Omental fat pad (tissue), 4 donors: ENCODE measurements at places on chromosomes 2 and 18.

DNA sequence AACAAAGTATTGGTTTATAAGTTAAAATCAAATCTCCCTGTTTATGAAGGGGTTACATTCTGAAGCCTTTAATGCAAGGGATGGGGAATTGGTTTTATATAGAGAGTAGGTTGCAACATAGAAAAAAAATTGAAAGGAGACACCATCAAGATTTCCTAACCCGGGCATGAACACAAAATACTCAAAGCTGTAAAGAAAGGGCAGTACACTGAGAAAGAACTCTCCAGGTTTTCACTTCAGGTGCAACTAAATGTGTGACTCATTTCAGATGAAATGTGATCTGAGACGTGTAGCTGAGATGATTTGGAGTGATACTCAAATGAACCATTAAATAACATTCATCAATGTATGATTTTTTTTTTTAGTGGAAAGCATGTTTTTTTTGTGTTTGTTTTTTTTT lies 43.6 kb downstream of the SANBR start:
- DNase-seq = no peak

DNA sequence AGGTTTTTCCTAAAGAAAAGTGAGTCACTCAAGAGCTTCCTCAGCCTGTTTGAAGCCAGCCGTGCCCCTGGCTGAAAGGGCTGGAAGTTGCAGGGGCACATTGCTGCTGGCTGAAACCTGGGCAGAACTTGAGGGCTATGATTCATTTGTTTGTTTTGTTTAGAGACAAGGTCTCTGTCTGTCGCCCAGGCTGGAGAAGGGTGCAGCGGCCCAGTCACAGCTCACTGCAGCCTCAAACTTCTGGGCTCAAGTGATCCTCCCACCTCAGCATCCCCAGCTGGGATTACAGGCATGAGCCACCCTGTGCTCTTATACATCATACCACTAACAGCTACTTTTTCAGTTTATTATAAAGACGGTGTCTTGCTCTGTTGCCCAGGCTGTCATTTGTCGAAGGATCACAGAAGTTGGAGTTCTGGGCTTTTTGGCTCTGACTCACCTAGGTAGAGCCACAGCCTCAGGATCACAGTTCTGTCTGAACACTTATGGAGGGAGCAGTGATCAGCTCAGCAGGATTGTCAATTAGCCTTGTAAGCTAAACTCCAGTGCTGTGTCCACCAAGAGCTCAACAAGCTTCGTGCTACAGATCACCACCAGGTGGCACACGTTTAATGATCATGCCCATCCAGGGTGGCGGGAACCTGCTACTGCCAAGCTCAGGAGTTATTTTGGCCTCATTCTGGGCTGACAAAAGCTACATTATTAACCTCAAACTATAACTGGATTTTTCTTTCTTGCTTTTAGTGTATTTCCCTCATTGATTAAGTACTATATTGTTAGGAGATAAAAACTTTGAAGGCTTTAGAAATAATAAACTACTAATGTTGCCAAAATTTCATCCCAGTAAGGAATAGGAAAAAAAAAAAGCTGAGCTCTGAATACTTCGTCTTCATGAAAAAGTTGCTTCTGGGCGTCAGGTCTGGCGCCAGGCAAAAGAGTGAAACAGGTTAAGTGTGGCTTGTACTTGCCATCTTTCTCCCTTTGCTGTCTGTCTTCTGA lies 57.9 kb downstream of the ARHGEF33 start:
- DNase-seq = peak; percentile 38

DNA sequence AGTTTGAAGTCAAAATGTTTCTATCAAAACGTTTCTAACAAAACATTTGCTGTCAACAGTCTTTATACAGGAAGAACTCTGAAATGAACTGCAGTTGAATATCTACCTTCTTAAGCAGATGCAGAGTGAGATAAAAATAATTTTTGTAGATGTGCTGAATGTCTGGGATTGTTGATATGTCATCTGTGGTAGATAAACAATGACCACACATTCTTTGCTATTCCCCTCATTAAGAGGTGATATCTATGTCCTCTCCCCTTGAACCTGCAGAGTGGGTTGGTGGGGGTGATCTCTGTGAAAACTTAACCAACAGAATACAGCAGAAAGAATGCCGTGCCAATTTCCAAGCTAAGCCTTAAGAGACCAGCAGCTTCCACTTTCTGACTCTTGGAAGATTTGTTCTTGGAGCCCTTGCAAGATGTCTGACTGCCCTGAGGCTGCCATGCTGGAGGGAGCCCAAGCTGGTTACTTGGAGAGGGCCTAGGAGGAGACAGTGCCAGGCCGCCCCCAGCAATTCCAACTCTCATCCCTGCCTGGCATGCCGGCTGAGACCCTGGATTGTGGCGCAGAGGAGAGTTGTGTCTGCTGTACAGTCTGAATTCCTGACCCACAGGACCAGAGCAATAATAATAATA lies 80.8 kb downstream of the COLEC12 start:
- DNase-seq = no peak

- DNase-seq = no peak
Measured at GRCh38 chr2:46548521-46549144, 69.3 kb downstream of the TMEM247 start.

DNA sequence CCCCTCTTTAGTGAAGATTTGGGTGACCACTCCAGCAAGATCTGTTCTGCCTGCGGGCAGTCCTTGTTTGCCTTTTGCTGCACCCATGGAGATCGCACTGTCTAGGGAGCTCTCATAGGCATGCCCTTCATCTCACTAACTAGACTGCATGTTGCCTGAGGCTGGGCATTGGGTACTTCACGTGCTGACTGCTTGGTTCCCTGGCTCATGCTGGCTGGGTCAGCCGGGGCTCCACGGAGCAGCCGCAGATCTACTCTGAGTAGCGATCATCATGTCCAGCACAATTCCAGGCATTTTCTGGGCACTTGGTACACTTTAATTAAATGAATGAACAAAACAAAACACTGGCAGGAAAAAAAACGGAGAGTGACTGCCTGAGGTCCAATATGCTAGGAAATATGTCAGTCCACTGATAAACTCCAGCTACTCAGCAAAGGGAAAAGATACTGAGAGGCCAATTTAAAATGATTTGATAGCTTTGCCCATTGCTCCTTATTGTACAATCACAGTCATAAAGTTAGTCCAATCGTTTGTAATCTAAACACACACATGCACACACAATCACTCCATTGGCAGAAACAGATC lies 220.3 kb downstream of the C1D start:
- DNase-seq = no peak

DNA sequence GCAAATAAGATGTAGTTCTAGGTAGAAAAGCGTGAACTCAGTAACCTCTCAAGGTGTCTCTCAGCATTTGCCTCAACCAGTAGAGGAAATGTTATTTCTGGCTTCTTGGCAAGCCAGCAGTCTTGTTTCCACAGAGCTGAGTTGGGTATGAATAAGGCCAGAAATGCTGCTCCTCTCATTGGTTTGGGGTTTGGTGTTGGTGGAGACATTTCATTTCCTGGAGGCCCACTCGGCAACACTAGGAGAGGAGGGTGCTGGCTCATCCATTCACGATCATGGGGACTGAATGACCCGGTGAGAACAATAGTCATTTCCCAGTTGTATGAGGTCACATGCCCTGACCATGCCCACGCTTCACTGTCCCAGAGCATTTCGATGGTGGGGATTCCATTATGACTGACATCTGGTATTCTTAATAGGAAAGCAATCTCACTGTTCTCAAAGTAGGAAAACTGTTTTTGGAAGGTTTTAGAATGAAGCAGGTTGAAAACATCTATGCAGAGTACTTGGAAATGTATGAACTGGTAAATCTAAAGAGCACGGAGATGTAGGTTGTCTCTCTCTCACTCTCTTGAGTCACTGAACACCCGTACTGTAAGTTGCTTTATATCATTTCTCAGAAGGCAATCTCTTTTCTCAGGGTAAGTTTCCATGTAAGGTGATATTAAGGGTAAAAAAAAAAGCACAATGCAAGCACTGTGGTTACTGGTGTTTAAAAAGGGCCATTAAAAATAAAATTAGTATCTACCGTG lies 37.1 kb upstream of the CTLA4 start:
- no peak for DNase-seq

GRCh38 chr2:142822190-142822589 lies 55.3 kb upstream of the KYNU start:
- DNase-seq = no peak

DNA sequence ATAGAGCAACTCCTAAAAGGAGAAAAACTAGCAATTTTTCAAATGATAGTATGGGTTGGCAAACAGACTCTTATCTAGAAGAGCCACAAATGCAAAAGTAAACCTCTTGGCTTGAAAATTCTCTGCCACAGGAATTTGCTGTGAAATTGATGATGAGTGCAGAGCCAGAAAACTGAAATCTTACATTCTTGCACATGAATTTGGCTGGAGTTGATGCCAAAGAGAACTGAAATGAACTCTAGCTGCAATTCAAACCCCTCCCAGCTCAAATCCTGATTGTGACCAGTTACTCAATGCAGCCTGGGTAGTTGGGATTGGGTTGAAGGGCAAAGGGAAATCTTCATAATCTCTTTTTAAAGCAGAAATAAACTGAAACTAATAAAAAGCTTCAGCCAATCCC lies 266.6 kb downstream of the PDE11A start:
- no peak for DNase-seq

DNA sequence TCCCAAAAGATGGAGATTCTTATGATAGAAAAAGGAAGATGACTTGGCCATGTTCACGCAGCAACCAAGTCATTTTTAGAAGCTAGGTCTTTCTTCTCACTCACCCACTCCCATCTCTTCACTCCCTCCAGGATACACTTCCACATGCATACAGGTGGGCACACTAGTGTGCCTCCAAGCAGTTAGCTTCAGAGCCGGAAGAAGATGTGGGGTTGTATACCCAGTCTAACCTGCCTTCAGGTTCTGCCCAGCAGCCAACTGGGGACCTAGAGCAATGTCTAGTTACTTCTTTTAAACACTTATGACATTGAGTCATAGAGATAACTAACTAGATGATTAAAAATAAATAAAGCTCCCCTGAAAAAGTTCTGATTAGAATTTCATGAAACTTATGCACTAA lies 21.8 kb upstream of the TANK start:
- DNase-seq = no peak

DNA sequence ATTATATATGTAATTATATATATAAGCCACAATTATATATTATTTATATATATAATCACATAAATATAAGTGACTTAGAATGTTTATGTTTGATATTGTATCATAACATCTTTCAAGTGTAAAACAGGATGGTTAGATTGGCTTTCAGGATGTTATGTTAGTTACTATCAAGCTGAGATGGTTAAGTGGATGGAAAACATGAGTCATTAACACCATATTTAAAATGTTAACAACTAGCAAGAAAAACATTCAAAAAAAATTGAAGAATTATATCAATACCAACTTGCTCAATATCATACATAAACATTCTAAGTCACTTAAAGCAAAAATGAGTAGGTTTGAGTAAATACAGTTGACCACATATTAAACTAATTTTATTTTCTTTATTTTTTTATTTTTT lies 21.8 kb upstream of the RAB27B start:
- no peak for DNase-seq

DNA sequence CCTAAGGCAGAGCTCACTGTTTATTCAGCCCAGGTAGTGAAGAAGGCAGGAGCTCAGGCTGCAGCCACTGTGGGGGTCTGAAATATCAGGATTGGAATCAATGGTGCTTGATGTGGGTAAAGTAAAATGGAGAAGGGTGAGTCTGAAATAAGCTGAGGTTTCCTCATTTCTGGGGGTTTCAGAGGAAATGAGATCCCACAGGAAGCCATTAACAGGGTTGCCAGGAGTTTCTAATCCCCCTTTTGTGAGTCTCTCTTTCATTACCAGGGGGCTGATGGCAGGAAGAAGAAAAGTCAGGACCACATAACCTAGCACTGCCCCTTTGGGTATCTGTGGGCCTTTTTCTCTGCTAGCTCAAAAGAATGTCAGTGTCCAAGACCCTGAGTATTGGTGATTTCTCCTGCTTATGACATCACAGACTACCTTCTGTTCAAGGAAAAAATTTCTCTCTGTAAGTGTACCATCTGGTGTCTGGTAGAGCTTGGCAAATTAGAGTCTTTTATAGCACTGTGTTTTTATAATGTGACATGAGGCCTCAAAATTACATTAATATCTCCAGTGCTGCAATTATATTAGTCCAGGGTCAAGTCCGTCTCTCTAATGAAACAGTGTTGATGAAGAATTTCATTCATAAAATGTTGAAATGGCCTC lies 56.0 kb downstream of the LBH start:
- no peak for DNase-seq

GRCh38 chr18:49608366-49609255 lies 46.8 kb downstream of the LIPG start:
- DNase-seq = no peak

GRCh38 chr2:170991398-170992182 lies 62.5 kb downstream of the GORASP2 start:
- DNase-seq = no peak

DNA sequence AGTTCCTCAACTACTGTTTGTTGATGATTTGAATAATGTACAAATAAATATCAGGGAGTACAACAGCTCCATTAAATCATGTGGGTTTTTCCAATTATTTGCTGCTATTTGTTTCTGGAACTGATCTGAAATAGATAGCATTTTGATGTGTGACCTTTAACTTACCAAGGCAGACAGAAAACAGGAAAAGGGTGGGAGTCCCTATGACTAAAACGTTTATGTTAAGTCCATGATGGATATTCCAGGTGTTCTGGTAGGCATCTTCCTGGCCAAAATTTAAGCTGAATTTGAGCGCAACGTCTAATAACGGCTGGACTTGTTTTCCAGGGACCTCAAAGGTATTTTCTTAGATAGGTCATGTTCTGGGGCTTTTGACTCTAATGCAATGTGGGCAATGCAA lies 41.6 kb downstream of the WIPF1 start:
- no peak for DNase-seq

DNA sequence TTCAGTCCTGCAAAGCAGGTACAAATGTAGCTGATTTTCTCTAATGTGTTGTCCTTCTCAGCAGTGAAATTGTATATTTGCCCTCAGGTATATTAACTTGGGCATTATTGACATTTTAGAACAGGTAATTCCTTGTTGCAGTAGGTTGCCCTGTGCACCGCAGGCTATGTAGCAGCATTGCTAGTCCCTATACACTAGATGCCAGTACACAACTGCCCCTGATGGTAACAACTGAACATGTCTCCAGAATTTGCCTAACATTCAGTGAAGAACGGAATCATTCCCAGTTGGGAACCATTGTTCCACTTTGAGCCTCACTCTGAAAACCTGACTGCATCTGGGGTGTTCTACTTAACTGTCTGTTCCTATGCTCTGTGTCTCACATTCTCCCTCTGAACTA lies 23.1 kb upstream of the TFPI start:
- DNase-seq = no peak

DNA sequence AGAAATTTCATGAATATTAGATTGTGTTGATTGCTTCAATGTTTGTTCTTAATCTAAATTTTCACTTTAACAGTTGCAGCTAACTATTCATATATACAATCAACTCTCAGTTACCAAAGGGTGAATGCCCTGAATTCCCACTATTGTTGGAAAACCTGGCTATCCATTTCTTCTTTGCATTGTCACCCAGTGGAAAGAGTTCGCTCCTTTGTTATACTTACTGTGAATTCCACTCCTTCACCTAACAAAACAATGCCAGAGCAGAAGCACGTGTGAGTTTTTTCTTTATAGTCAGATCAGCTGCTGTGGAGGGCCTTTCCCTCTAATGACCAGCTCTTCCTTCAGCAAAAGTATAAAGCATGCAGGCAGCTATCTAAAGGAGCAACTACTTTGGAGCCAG lies 409.2 kb upstream of the NRP2 start:
- no peak for DNase-seq
